ENCODE measurements at places on chromosomes 2 and 18.

DNA sequence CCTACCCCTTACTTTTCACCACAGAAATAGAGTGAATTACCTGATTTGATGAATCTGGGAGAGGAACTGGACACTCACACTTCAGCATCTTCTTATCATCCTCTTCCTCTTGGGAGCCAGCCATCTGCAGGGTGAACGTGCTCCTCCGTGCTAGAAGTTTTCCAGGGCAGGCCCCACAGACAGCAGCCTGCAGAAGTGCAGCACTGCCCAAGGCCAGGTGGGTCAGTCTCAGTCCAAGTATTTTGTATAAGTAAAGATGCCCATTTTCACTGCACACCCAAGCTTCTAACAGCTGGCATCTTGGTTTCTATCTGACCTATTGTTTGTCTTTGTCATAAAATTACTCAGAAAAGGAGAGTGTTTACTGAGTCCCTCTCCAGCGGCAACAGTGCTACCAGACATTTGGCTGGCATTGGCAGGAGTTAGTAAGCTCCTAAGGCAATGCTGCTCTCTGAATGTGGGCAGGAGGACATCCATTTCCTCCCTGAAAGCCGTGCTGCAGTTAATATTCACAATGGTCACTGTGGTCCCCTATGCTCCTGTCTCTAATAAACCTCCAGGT, 222.6 kb upstream of the CTAGE1 start:
- DNase-seq, result no peak

DNA sequence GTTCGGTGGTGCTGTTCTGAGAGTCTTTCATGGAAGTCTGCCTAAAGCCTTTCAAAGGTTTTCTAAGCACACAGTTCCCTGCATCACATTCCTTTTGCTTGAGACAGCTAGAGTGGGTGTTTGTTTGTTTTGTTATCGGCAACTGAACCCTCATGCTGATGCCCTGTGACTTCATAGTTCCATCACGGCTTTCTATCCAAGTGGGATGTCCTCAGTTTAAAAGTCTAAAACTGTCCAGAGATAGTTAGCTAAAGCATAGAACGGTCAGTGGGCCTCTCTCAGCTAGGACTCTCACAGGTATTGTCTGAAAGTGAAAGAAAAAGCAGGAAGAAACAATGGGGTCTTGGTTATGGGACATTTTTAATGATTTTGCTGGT, 337.3 kb downstream of the OSR1 start:
- no peak for DNase-seq

DNA sequence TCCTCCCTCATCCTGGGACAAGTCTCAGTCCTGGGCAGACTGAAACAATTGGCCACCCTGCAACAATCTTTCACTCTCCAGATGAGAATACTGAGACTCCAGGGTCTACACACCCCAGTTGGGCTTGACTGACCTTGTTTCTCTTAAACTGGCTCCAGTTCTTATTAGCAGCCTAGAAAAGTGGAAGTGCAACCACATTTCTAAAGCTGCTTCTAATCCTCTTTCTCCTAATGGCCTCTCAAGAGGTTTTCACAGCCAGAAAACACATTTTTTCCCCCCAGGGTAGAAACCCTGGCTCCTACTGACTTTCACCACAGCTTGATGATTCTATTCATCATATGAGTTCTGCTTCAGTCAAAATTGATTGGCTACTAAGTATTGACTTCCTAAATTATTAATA, 45.8 kb downstream of the SLC4A5 start:
- DNase-seq, result no peak

DNA sequence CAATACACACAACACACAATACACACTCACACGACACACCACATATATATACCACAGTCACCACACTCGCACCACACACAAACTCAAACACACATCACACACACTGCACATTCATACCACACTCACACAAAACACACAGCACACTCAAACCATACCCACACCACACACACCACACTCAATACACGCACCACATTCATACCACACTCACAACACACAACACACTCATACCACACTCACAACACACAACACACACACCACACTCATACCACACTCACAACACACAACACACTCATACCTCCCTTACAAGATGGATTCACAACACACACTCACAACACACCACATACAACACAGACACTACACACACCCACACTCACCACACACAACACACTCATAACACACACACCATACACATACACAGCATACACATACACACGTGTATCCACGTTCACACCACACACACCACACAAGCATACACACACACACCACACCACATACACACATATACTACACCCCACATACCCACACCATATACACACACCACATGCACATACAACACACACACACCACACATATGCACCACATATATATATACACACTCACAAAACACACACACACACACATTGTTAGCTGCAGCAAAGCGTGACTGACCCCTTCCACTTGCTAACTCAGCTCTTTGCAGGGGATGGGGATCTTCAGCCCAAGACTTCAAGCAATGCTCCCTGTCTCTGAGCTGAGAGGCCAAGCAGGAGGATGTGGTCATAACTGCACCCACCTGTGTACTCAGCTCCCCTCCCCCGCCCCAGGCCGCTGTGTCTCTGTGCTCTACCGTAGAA, 59.0 kb downstream of the SDC1 start:
- DNase-seq, result no peak

DNA sequence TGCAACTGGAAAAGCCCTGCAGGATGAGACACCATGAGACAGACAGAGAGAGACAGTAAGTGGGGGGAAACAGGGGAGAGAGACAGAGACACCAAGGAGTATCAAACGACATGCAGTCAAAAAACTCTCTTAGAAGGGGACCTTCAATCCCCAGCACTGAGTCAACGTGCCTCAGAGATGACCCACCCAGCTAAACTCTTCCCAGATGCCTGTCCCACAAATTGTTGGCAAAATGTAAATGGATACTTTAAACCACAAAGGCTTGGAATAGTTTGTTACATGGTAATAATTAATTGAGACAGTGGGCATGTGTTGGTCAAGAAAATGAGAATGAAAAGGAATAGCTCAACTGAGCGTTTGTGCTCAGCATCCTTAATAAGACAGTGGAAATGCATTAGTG, 98.3 kb downstream of the GRB14 start:
- DNase-seq, result no peak

DNA sequence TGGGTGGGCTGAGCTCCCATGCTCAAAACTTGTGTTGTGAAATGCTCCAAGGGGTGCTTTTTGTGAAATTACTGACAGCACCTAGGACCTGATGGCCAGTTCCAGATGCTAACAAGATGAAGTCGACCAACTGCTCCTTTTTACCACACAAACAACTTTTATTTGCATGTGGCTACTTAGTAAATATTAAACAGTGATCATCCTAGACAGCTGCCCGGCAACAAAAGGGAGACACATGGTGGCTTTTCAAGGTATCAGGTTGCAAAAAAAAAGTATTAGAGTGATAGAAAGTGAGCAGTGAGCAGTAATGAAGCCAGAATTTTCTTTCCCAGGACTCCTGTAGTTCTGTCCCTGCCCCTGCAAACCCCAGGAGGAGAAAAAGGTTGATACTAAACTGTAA, 118.5 kb downstream of the RPIA start:
- no peak for DNase-seq

GRCh38 chr18:24613896-24614640, 153.6 kb downstream of the HRH4 start:
- DNase-seq, result no peak

GRCh38 chr18:66759050-66759828, 155.3 kb upstream of the CDH19 start:
- no peak for DNase-seq

- peak; percentile 85 for DNase-seq
These were observed 1008.5 kb upstream of the FANCL start for GRCh38 chr2:59249441-59250306.
